ENCODE measurements at places on chromosomes 3 and 15. TPM values are rescaled to one million over a fixed set of nuclear protein-coding genes. Genes with fewer than 3 reads are reported as not detected.

Gene LIPC
- 0.23 TPM for polyA plus RNA-seq

GRCh38 chr15:25846377-25846776 is 16.8 kb downstream of the ATP10A start:
- no peak overlapping the region for H3K4me3 ChIP-seq
- no peaks in the 10 kb centered on the region for H3K36me3 ChIP-seq
- no peak for DNase-seq
- no peaks in the 10 kb centered on the region for H3K27me3 ChIP-seq
- H3K27ac ChIP-seq: no peak overlapping the region
- H3K4me1 ChIP-seq: peaks cover 37% of the 10 kb centered on the region

- H3K27me3 ChIP-seq: no peaks in the 10 kb centered on the region
- H3K4me3 ChIP-seq: no peak overlapping the region
- H3K36me3 ChIP-seq: no peaks in the 10 kb centered on the region
- no peak overlapping the region for H3K27ac ChIP-seq
- peaks cover 15% of the 10 kb centered on the region for H3K4me1 ChIP-seq
Measured at GRCh38 chr3:21912711-21913110, 161.7 kb upstream of the ZNF385D start.

Gene ZNF860
- 0.08 TPM for polyA plus RNA-seq

DNA sequence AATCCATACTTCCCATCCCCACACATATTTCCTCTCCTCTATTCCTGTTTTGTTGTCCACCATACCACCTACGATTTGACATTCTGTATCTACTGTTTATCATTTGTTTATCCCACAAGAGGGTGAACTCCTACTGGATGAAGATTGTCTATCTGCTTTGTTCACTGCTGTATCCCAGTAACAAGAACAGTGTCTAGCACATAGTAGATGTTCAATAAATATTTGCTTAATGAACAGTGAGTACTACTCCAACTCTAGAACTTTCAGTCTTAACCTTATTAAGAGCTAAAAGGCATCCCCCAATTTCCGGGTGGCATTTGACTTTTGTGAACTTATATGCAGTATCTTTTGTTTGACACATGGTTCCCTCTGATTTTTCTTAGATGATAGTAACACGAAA is 1.3 kb downstream of the PYGO1 start:
- no peak for DNase-seq
- peaks cover 14% of the 10 kb centered on the region for H3K27me3 ChIP-seq
- H3K4me3 ChIP-seq: no peak overlapping the region
- H3K4me1 ChIP-seq: peaks cover 13% of the 10 kb centered on the region

GRCh38 chr3:16137977-16138376 is 36.5 kb upstream of the GALNT15 start:
- no peak overlapping the region for H3K27ac ChIP-seq
- no peak for DNase-seq
- H3K36me3 ChIP-seq: no peaks in the 10 kb centered on the region

DNA sequence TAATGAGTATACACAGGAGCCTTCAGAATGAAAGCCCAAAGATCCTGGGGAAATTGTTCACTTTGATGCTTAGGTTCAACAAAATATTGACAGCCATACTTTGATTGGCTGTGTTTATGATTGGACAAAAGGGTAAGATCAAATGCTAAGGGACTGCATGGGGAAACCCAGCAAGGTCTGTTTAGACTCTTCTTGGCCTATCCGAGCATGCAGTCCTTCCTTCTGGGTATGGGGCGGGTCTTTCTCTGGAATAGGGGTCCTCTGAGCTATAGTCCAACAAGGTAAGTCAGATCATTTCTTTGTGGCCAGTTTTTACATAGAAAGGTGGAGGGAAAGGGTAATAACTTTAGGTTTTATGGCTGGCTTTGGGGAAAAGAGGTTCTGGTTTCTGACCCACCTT is 52.9 kb upstream of the ACKR4 start:
- no peak overlapping the region for H3K4me3 ChIP-seq
- DNase-seq: no peak
- no peaks in the 10 kb centered on the region for H3K27me3 ChIP-seq
- H3K36me3 ChIP-seq: peaks cover 17% of the 10 kb centered on the region

- no peak for DNase-seq
- H3K27me3 ChIP-seq: no peaks in the 10 kb centered on the region
- H3K27ac ChIP-seq: no peak overlapping the region
Measured at GRCh38 chr3:16721494-16721893, 116.3 kb upstream of the DAZL start.

DNA sequence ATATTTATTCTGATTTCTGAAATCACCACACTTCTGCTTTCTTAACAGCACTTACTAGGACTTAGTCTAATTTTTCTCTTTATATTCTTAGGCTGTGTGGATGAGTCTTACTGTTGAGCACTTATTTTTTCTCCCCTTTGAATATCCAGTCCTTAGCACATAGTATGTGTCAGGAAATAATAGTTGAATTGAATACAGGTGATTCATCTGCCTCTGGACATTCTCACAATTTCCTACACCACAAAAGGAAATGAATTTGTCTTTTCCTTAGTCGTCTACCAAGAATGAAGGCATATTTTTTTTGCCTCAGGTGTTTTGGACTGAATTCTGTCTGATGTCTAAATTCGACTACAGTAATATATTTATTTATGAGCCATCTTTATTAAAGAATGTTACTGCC is 204.2 kb downstream of the GHSR start:
- no peak overlapping the region for H3K4me3 ChIP-seq
- H3K36me3 ChIP-seq: no peaks in the 10 kb centered on the region
- H3K4me1 ChIP-seq: peaks cover 41% of the 10 kb centered on the region
- no peak overlapping the region for H3K27ac ChIP-seq
- no peak for DNase-seq

Gene MUSTN1
- 183 TPM for polyA plus RNA-seq

Measured in heart left ventricle (tissue), 16 donors.